A549 treated with AZD2906 at 1 μM for 4 hours (cell line): ENCODE measurements at places on chromosomes 11 and 22. TPM values are rescaled to one million over a fixed set of nuclear protein-coding genes. Genes with fewer than 3 reads are reported as not detected.

Gene MIAT
- total RNA-seq, result 0.14 to 0.30 TPM (median 0.23 TPM) in 5 replicates

Gene ATG16L2
- 2.0 to 4.2 TPM (median 3.1 TPM) in 5 replicates for total RNA-seq

Gene ANGPTL5
- total RNA-seq, result 0.08 to 0.16 TPM (median 0.14 TPM) in 5 replicates

Gene EXPH5
- total RNA-seq, result 0.03 to 0.06 TPM (median 0.05 TPM) in 5 replicates

Gene LTBP3
- total RNA-seq, result 89.3 to 122 TPM (median 106 TPM) in 5 replicates

Gene GCAT
- total RNA-seq, result 3.5 to 4.2 TPM (median 3.8 TPM) in 5 replicates

Gene KDELR3
- 17.7 to 22.4 TPM (median 19.1 TPM) in 5 replicates for total RNA-seq

Gene OR51E2
- not detected in 5 replicates for total RNA-seq

Gene TRPM5
- total RNA-seq, result not detected in 5 replicates

Gene CYP2D6
- 0.30 to 0.70 TPM (median 0.32 TPM) in 5 replicates for total RNA-seq

Gene NFAM1
- not detected in 5 replicates for total RNA-seq

Gene MIEF1
- total RNA-seq, result 23.1 to 27.1 TPM (median 24.3 TPM) in 5 replicates

Gene OR4S2
- not detected in 5 replicates for total RNA-seq

Gene CCND1
- 172 to 217 TPM (median 204 TPM) in 5 replicates for total RNA-seq

Gene FGF19
- total RNA-seq, result 0.05 to 0.12 TPM (median 0.06 TPM) in 4 of 5 replicates, not detected in the other

Gene SEPTIN5
- 7.4 to 11.5 TPM (median 10.3 TPM) in 5 replicates for total RNA-seq

Gene MYEOV
- total RNA-seq, result 119 to 131 TPM (median 123 TPM) in 5 replicates

Gene GALNT18
- 30.9 to 36.0 TPM (median 32.8 TPM) in 5 replicates for total RNA-seq

Gene MRGPRX3
- total RNA-seq, result 0.06 to 0.07 TPM in 2 of 5 replicates, not detected in the others

Gene HPX
- total RNA-seq, result 0.41 to 0.71 TPM (median 0.53 TPM) in 5 replicates

Gene CLDN25
- not detected in 5 replicates for total RNA-seq

Gene ABTB2
- 36.2 to 45.0 TPM (median 42.4 TPM) in 5 replicates for total RNA-seq

Gene AIP
- 42.0 to 49.2 TPM (median 45.5 TPM) in 5 replicates for total RNA-seq

Gene OR51A7
- total RNA-seq, result not detected in 5 replicates

Gene CCDC15
- total RNA-seq, result 0.41 to 0.62 TPM (median 0.53 TPM) in 5 replicates

Gene RIC3
- total RNA-seq, result 1.4 to 2.3 TPM (median 1.9 TPM) in 5 replicates

Gene C1QTNF5
- not detected in 5 replicates for total RNA-seq

Gene CERK
- 22.4 to 24.7 TPM (median 24.1 TPM) in 5 replicates for total RNA-seq

Gene MS4A1
- total RNA-seq, result not detected in 5 replicates

Gene GTSE1
- 28.0 to 34.4 TPM (median 30.7 TPM) in 5 replicates for total RNA-seq

Gene PGGHG
- total RNA-seq, result 6.1 to 13.2 TPM (median 9.8 TPM) in 5 replicates

Gene TRIOBP
- total RNA-seq, result 30.0 to 40.5 TPM (median 37.3 TPM) in 5 replicates

Gene CPT1B
- 5.8 to 14.7 TPM (median 12.1 TPM) in 5 replicates for total RNA-seq

Gene TMPRSS5
- 0.09 to 0.13 TPM (median 0.12 TPM) in 4 of 5 replicates, not detected in the other for total RNA-seq

Gene ZNRF3
- 6.3 to 7.8 TPM (median 7.3 TPM) in 5 replicates for total RNA-seq

Gene CRYBB3
- total RNA-seq, result 0.09 to 0.18 TPM in 2 of 5 replicates, not detected in the others

Gene VPS51
- 51.5 to 77.8 TPM (median 55.8 TPM) in 5 replicates for total RNA-seq

Gene ADAMTS15
- 5.1 to 7.9 TPM (median 7.1 TPM) in 5 replicates for total RNA-seq

Gene CCDC88B
- 8.6 to 10.5 TPM (median 10.2 TPM) in 5 replicates for total RNA-seq

Gene APOL4
- 0.01 to 0.05 TPM (median 0.03 TPM) in 4 of 5 replicates, not detected in the other for total RNA-seq

Gene APOBEC3F
- 1.6 to 2.4 TPM (median 2.2 TPM) in 5 replicates for total RNA-seq
